ENCODE measurements at places on chromosomes 6 and 20. TPM values are rescaled to one million over a fixed set of nuclear protein-coding genes. Genes with fewer than 3 reads are reported as not detected.

DNA sequence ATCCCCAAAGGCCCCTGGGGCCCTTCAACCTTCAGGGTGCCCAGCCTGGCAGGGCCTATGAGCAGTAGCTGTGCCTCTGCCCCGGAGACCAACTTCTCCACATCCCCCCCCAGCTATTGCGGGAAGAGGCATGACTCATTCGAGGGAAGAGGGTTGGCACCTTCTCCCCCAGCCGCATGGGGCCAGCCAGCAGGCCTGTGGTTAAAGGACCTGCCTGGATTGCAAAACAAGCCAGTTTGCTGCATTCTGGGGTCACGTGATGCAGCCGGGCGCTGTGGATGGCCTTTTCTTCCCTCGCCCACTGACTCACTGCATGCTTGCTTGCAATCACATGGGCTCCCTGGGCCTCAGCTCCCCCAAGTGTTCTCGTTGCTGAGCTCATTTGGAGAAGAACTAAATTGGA is 182.5 kb downstream of the MAFB start:
- H3K27ac ChIP-seq: no peak overlapping the region
- no peaks in the 10 kb centered on the region for H3K4me1 ChIP-seq
- DNase-seq: no peak
- no peaks in the 10 kb centered on the region for H3K27me3 ChIP-seq
- H3K4me3 ChIP-seq: no peak overlapping the region
- no peaks in the 10 kb centered on the region for H3K36me3 ChIP-seq

DNA sequence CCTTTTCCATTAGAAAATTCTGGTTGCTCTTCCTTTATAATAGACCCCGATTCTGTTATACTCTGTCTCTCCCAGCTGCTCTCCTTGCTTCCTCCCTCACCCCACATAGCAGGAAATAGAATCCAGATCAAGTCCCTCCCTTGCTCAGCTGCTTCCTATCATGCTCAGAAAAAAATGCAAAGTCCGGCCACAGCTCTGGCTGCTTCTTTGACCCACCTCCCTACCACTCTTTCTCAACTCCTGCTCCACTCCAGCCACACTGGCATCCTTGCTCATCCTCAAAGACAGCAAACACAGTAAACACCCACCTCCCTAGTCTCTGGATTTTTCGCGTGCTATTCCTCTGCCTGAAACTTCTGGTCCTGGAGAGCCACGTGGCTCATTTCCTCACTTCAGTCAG is 9.1 kb upstream of the SLC22A16 start:
- H3K36me3 ChIP-seq: no peaks in the 10 kb centered on the region
- no peak overlapping the region for H3K27ac ChIP-seq
- H3K27me3 ChIP-seq: no peaks in the 10 kb centered on the region
- H3K4me3 ChIP-seq: no peak overlapping the region

- DNase-seq: no peak
- no peaks in the 10 kb centered on the region for H3K27me3 ChIP-seq
- no peaks in the 10 kb centered on the region for H3K36me3 ChIP-seq
Observed at GRCh38 chr6:15171026-15171425, 74.8 kb upstream of the JARID2 start.

- H3K4me3 ChIP-seq: no peak overlapping the region
- no peak overlapping the region for H3K27ac ChIP-seq
- H3K4me1 ChIP-seq: peaks cover 17% of the 10 kb centered on the region
- DNase-seq: no peak
- no peaks in the 10 kb centered on the region for H3K27me3 ChIP-seq
Observed at GRCh38 chr6:156809034-156809433, 31.9 kb downstream of the ARID1B start.

CTSA gene
- total RNA-seq: 232 TPM

DNA sequence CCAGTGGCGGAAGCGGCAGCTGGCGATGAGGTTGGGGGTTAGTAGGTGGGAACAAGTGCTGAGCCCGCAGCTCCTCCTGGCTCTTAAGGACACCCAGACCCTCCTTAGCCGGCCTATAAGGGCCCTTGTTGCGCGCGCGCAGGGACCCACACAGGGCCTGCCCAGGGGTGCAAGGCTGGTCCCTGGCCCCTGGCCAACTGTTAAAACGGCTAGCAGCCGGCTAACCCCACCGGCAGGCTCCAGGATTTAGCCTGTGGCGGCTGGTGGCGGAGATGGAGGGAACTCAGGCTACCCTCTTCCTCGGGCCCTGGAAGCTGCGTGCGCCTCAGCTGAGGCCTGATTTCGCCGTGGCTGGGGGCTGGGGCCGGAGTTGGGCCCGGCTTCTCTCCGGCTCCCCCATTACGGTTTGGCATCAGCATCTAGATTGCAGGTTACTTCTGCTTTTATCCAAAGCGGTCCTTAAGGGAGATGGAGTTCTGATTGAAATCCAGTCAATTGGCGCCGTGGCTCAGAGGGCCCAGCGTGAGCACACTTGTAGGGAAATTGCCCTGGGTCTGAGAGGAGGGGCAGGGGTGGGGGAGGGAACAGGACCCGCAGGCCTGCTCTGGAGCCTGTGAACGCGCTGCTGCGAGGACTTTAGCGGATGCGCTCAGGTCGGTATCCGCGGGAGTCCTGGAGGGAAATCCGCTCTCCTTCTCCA is 36.9 kb upstream of the CCDC167 start:
- H3K36me3 ChIP-seq: no peaks in the 10 kb centered on the region
- no peak for DNase-seq
- H3K27me3 ChIP-seq: no peaks in the 10 kb centered on the region
- peak overlapping the region; percentile 41 for H3K27ac ChIP-seq
- H3K4me1 ChIP-seq: peaks cover 31% of the 10 kb centered on the region

SLC22A2 gene
- total RNA-seq: not detected

DNA sequence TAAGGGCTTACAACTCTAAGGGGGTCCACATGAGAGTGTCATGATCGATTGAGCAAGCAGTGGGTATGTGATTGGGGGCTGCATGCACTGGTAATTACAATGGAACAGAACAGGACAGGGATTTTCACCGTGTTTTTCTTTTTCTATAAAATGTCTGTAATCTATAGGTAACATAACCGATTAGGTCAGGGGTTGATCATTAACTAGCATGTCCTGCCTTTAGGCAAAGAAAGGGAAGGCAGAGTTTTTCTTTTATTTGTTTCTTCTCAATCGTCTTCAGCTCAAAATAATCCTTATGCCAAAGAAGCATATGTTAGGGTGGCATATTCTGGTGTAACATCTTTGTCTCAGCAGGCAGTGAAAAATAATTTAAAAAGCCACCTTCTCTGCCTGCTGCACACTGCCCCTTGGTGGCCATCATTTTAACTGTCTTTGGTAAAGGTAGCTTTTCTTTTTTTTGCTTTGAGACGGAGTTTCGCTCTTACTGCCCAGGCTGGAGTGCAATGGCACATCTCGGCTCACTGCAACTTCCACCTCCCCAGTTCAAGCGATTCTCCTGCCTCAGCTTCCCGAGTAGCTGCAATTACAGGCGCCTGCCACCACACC is 9.7 kb upstream of the CEP43 start:
- no peak for DNase-seq
- H3K4me1 ChIP-seq: no peaks in the 10 kb centered on the region
- no peak overlapping the region for H3K27ac ChIP-seq
- no peaks in the 10 kb centered on the region for H3K27me3 ChIP-seq
- no peaks in the 10 kb centered on the region for H3K36me3 ChIP-seq

DNA sequence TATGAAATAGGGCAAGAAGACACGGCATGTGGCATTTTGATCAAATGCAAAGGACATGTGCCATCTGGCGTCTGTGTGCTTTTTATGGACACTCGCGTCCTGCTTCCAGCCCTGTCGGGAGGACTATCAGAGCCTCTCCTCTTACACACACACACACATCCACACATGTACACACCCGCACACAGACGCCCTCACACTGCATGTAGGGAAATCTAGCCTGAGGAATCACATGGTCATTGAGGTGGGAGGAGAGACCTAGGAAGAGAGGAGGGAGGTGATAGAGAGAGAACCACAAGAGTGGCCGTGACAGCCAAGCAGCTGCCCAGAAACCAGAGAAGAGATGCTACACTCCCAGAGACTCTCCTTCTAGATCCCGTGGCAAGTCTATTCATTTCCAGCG is 105.9 kb upstream of the CDYL start:
- no peaks in the 10 kb centered on the region for H3K27me3 ChIP-seq
- H3K4me3 ChIP-seq: no peak overlapping the region
- H3K36me3 ChIP-seq: no peaks in the 10 kb centered on the region
- DNase-seq: no peak
- H3K27ac ChIP-seq: no peak overlapping the region

GRCh38 chr20:50313522-50313820 is 122.8 kb downstream of the CEBPB start:
- DNase-seq: no peak
- H3K4me1 ChIP-seq: peaks cover 37% of the 10 kb centered on the region
- no peak overlapping the region for H3K4me3 ChIP-seq
- peak overlapping the region; percentile 69 for H3K27ac ChIP-seq
- no peaks in the 10 kb centered on the region for H3K36me3 ChIP-seq

DNA sequence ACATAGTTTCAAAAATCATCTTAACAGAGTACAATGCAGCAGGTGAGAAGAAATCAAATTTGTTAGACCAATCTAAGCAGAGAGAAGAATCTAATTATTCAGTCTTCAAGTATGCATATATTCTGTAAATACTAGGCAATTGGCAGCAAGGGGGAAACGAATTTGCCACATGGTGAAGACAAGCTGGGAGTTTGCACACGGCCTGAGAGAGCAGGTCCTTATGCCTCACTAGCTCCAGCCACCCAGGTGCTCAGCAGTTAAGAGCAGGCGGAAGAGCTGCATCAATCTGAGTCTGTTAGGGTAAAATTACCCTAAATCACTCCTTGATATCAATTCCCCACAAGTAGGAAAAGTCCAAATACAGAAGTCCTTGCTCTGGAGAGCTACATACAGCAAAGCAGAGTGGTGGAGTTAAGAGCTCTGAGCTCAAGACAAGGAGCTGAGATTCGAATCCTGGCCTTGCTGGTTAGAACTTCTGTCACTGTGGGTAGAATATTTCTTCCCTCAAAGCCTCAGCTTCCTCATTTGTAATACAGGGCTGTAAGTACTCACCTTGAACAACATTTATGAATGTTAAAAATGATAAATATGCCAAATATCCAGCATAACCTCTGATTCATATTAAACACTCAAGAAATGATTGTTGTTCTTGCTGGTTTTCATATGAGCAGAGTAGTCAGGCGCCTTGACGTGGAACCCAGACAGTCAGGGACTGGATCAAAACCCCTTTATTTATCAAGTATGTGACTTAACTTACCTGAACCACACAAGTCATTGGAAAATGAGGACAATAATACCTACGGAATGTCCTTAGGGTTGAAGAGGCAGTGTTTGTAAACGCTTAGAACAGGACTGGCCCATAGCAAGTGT is 444.2 kb downstream of the CDH26 start:
- no peak overlapping the region for H3K4me3 ChIP-seq
- H3K4me1 ChIP-seq: no peaks in the 10 kb centered on the region
- H3K36me3 ChIP-seq: no peaks in the 10 kb centered on the region
- H3K27ac ChIP-seq: no peak overlapping the region
- no peaks in the 10 kb centered on the region for H3K27me3 ChIP-seq

- no peaks in the 10 kb centered on the region for H3K27me3 ChIP-seq
- H3K36me3 ChIP-seq: no peaks in the 10 kb centered on the region
- H3K27ac ChIP-seq: no peak overlapping the region
- H3K4me3 ChIP-seq: no peak overlapping the region
Observed at GRCh38 chr20:22524393-22525015, 59.9 kb downstream of the FOXA2 start.

DNA sequence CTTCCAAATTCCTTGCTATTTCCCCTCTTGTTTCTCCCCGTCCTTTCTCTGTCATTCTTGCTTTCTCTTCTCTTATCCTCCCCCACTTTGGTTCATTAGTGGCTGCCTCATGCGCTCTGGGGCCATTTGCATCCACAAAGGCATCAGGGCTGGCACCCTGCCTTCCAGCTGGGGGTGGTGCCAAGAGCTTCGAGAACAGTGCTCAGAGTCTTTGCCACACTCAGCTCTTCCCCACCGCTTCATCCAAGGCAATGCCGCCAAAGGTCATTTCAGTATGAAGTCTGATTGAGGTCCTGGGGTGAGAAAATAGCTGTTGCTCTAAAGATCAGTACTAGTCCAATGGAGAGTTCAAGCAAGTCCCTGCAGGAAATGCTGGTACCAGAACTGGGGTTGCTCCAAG is 22.7 kb downstream of the OLIG3 start:
- no peaks in the 10 kb centered on the region for H3K36me3 ChIP-seq
- DNase-seq: no peak
- H3K27me3 ChIP-seq: peaks cover 16% of the 10 kb centered on the region
- no peak overlapping the region for H3K27ac ChIP-seq

DNA sequence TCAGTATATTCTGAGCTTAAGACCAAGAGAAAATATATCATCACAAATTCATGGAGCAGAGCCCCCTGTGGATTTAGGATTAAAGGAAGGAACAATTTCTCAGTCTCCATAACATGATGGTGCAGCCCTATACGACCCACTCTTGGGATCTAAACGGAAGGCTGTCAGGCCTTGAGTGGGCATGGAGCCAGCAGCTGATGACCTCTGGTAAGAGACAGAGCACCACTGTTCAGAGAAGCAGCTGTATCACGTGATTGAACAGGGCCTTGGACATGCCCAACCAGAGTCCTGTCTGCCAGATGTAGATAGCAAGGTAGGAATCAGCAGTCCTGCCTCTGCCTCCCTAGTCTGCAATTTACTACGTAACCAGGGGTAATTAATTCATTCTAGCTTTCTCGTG is 259.4 kb upstream of the POU3F2 start:
- no peaks in the 10 kb centered on the region for H3K4me1 ChIP-seq
- no peaks in the 10 kb centered on the region for H3K27me3 ChIP-seq
- H3K36me3 ChIP-seq: no peaks in the 10 kb centered on the region
- no peak overlapping the region for H3K27ac ChIP-seq

DNA sequence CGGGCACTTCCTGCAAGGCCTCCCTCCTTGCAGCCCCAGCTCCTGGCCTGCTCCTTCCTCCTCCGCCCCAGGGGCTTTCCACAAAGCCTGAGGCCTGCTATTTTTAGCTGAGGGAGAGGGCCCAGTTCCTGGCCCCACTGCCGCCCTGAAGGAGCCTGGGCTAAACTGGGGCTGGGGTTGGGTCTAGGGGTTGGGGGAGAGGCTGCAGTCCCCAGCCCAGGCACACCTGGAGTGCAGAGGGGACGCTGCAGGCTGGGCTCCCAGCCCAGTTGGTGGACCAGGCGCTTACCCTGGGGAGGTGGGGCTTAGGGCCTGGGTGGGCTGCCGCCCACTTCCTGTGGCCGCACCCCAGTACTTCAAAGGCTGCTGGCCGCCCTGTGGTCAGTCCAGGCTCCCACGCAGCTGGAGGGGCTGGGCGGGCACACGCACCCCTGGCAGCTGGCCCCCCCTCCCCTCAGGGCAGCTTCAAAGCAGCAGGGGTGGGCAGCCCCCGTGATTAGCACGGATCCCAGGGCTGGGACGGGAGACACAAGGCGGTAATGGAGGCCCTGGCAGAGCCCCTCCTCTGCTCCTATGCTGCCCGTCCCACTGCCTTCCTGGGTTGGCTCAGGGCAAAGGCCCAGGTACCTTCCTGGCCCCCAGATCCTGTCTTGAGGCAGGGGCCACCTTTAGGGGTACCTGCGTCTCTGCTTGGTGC is 7.1 kb upstream of the ABHD16B start:
- no peak overlapping the region for H3K4me3 ChIP-seq
- H3K4me1 ChIP-seq: peaks cover 34% of the 10 kb centered on the region
- no peaks in the 10 kb centered on the region for H3K36me3 ChIP-seq

ZC3H12D gene
- total RNA-seq: 0.26 TPM

GRCh38 chr6:37535759-37536490 is 36.2 kb upstream of the CCDC167 start:
- H3K36me3 ChIP-seq: no peaks in the 10 kb centered on the region
- peak overlapping the region; percentile 27 for H3K27ac ChIP-seq
- H3K4me3 ChIP-seq: no peak overlapping the region

MOG gene
- total RNA-seq: not detected

LHFPL5 gene
- not detected for total RNA-seq

Data from Panc1 (cell line).